Left ventricle myocardium inferior (tissue), 1 donor: ENCODE measurements at places on chromosomes 5 and 9.
A peak's percentile ranks its signal among the peaks of the same experiment; 100 is the strongest.

- peak overlapping the region; percentile 72 for H3K4me3 ChIP-seq
- peak overlapping the region; percentile 76 for H3K27ac ChIP-seq
- H3K27me3 ChIP-seq = peaks cover 14% of the 10 kb centered on the region
- peaks cover 4% of the 10 kb centered on the region for H3K36me3 ChIP-seq
These were observed 52.3 kb downstream of the PSD2 start for GRCh38 chr5:139847790-139848507.

DNA sequence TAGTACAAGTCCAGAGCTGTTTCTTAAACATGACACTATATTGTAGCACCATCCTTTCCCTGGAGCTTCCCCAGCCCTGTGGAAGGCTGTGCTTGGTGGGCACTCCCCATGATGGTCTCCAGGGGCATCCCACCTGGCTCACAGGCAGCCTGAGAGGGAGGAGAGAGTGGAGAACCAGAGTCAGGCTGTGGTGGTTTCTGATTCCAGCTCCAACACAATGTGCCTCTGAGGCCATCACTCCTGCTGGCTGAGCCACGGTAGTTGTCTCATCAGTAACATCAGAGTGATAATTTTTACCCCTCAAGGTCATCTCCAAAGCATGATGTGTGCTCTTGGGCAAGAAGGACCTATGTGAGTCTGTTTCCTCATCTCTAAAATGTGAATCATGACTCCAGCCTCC lies 398.0 kb downstream of the CDK5RAP2 start:
- H3K27me3 ChIP-seq = peaks cover 25% of the 10 kb centered on the region
- no peak overlapping the region for H3K4me3 ChIP-seq
- no peaks in the 10 kb centered on the region for H3K36me3 ChIP-seq
- no peak for DNase-seq

GRCh38 chr9:70883056-70883455 lies 238.4 kb downstream of the TRPM3 start:
- H3K27me3 ChIP-seq = peaks cover 5% of the 10 kb centered on the region
- H3K4me3 ChIP-seq = no peak overlapping the region
- H3K27ac ChIP-seq = no peak overlapping the region
- no peaks in the 10 kb centered on the region for H3K4me1 ChIP-seq

DNA sequence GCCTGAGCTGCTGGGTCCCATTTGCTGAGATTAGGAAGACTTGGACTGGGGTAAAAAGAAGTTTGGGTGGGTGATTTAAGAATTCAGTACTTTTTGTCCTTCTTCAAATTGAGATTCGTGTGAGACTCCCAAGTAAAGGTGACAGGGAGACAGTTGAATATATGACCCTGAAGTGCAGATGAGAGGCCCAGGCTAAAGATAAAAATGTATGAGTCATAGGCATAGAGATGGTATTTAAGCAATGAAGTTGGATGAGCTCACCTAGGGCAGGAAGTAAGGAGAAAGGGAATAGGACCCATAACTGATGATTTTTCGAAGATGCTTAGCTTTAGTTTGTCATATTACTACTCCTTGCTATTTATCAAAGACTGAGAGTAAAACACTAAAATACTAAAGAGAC lies 255.9 kb upstream of the ADRA1B start:
- H3K4me3 ChIP-seq = no peak overlapping the region
- H3K36me3 ChIP-seq = no peaks in the 10 kb centered on the region

DNA sequence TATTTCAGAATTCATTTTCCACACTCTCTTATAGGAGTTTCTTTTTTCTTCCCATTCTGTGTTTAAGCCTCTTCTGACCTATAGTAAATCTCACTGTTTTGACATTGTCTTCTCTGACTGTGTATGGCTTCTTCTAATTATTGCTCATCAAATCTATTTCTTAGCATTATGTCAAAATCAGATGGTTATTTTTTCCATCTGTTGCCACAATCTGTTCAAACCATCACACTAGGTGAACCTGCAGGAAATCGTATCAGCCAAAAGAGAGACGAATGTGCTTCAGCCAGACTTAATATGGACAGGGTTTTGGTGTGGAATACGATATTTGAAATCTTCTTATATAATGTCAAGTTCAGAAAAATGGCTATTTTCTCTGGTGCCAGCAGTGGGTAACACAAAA lies 15.9 kb upstream of the SEMA4D start:
- peaks cover 4% of the 10 kb centered on the region for H3K27me3 ChIP-seq
- H3K4me3 ChIP-seq = no peak overlapping the region
- H3K4me1 ChIP-seq = no peaks in the 10 kb centered on the region
- DNase-seq = no peak
- H3K27ac ChIP-seq = no peak overlapping the region
- no peaks in the 10 kb centered on the region for H3K36me3 ChIP-seq

GRCh38 chr5:133051061-133051541 lies 712 bp upstream of the HSPA4 start:
- H3K4me3 ChIP-seq = peak overlapping the region; percentile 98
- no peak for DNase-seq
- H3K27me3 ChIP-seq = no peaks in the 10 kb centered on the region
- H3K36me3 ChIP-seq = no peaks in the 10 kb centered on the region
- H3K27ac ChIP-seq = peak overlapping the region; percentile 96

DNA sequence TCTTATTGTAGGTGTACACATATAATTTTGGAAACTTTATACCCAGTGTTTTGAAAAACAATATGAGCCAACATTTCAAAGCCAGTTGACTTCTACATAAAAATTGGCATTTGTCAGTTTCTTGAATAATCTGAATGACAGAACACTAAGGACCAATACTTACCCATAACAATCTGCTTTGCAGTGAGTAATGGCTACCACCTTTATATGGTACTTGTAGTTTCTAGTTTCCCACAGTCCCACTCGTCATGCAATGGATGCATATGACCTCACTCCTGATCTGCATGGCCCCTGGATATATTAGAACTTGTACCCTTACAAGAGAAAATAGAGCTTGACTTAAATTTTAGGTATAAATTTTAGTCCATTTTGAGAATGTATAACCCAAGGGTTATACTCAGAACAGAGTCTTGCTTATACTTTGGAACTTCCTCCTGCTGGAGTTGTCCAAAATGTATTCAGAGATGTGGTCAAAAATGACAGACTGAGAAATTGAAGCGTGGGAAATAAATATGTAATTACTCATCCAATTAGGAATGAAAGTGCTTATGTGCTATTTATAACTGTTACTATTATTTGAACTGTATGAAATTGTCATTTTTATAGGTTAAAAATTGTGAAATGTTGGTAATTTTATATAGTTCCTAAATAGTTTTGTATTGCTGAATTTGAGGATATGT lies 19.5 kb downstream of the XRCC4 start:
- peaks cover 4% of the 10 kb centered on the region for H3K36me3 ChIP-seq
- H3K27ac ChIP-seq = peak overlapping the region; percentile 44
- H3K4me3 ChIP-seq = no peak overlapping the region
- peaks cover 34% of the 10 kb centered on the region for H3K4me1 ChIP-seq
- DNase-seq = no peak

DNA sequence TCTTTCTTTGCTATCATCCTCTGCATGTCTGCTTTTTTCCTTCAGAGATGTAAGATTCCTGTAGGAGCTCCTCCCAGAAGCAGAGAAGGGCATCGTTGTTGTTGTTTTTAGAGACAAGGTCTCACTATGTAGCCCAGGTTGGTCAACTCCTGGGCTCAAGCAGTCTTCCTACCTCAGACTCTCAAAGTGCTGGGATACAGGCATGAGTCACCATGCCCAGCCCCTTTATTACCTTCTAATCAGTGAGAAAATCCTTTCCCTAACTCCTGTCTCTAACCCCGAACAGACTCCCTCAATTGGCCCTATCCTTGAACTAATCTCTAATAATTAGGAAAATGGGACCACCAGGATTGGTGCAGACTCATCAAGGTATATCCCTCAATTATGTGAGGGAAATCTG lies 64.4 kb downstream of the GALNT10 start:
- H3K4me3 ChIP-seq = no peak overlapping the region
- DNase-seq = no peak
- peaks cover 1% of the 10 kb centered on the region for H3K4me1 ChIP-seq
- H3K36me3 ChIP-seq = no peaks in the 10 kb centered on the region
- H3K27me3 ChIP-seq = no peaks in the 10 kb centered on the region

GRCh38 chr9:78543353-78543752 lies 246.4 kb downstream of the PSAT1 start:
- no peaks in the 10 kb centered on the region for H3K36me3 ChIP-seq
- H3K27me3 ChIP-seq = no peaks in the 10 kb centered on the region
- no peak overlapping the region for H3K4me3 ChIP-seq
- H3K4me1 ChIP-seq = no peaks in the 10 kb centered on the region
- H3K27ac ChIP-seq = no peak overlapping the region

DNA sequence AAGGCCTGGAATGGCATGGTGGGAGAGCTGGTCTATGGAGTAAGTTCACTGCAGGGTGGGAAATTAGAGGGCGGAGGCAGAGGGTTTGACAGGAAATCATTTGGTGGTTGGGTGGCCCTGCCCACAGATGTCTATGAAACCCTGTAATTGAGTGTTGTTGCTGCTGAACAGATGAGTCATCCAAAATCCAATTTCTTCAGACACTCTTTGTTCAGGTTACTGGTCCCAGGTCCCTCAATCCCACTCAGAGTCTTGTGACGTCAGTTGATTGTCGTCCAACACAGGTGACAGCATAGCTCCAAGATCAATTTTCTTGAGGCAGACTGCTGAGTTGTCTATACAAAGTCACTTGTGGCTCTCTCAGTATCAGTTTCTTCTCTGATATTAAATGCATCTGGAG lies 208.6 kb downstream of the GRIA1 start:
- DNase-seq = no peak
- H3K27ac ChIP-seq = no peak overlapping the region
- no peaks in the 10 kb centered on the region for H3K4me1 ChIP-seq
- no peaks in the 10 kb centered on the region for H3K36me3 ChIP-seq
- no peak overlapping the region for H3K4me3 ChIP-seq

DNA sequence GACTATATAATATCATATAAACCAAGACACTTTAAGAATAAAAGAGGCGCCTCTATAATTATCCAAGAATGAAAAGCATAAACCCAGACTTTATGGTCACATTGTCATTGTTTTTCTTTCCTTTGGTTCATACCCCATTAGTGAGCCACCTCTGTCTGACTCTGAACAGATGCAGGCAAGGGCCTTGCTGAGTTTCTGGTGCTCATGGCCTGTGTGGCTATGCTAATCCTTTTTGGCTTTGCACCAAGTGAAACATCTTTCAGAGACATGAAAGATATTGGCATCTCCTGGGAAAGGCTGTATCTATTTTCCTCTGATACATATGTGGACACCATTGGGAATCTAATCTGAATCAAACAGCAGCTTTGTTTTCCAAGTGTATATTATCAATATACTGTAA lies 222.5 kb downstream of the CHSY3 start:
- DNase-seq = no peak
- no peaks in the 10 kb centered on the region for H3K36me3 ChIP-seq
- no peak overlapping the region for H3K27ac ChIP-seq
- H3K4me3 ChIP-seq = no peak overlapping the region

DNA sequence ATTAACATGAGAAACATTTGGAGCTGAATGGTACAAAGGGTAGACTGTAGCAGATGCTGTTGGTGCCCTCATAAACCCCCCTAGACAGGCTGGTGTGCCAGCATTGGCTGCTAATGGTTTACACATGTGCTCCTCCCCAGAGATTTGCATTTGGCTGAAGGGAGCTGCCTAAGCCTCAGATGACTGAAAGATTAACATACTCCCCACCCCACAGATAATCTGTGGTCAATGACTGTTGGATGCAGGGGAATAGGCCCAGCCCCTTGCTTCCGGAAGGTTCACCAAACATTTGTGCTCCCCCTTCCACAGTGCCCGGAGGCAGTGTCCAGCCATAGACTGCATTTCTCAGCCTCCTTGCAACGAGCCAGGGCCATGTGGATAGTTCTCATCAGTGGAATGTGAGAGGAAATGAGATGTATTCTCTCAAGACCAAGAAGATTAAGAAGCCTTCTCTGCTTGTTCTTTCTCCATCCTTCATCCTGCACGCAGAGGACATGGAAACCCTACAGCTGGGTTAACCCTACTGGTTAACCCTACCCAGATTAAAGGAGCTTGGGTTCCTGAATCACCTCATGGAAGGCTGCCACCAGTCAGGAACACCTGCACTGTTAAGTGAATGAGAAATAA lies 79.6 kb downstream of the PHAX start:
- no peak overlapping the region for H3K27ac ChIP-seq
- H3K36me3 ChIP-seq = no peaks in the 10 kb centered on the region
- H3K4me3 ChIP-seq = no peak overlapping the region
- no peak for DNase-seq

- no peaks in the 10 kb centered on the region for H3K4me1 ChIP-seq
- H3K27me3 ChIP-seq = no peaks in the 10 kb centered on the region
- no peak overlapping the region for H3K4me3 ChIP-seq
- H3K27ac ChIP-seq = no peak overlapping the region
- DNase-seq = no peak
These were observed 300.7 kb downstream of the MLLT3 start for GRCh38 chr9:20321423-20322082.

GRCh38 chr5:123665822-123666371 lies 153.9 kb downstream of the CSNK1G3 start:
- H3K27me3 ChIP-seq = no peaks in the 10 kb centered on the region
- no peak for DNase-seq
- H3K27ac ChIP-seq = no peak overlapping the region
- no peaks in the 10 kb centered on the region for H3K4me1 ChIP-seq
- H3K36me3 ChIP-seq = no peaks in the 10 kb centered on the region
- no peak overlapping the region for H3K4me3 ChIP-seq

- H3K4me1 ChIP-seq = peaks cover 98% of the 10 kb centered on the region
- no peaks in the 10 kb centered on the region for H3K36me3 ChIP-seq
- H3K27me3 ChIP-seq = no peaks in the 10 kb centered on the region
- H3K4me3 ChIP-seq = no peak overlapping the region
- no peak for DNase-seq
- H3K27ac ChIP-seq = no peak overlapping the region
These were observed 22.3 kb downstream of the LIFR start for GRCh38 chr5:38534156-38534453.

GRCh38 chr5:36606428-36607113 lies at the start of gene SLC1A3:
Gene SLC1A3, plus strand, starts transcription at chr5:36606606. Its CDS starts 1,818 bp downstream, at chr5:36608424.
- H3K36me3 ChIP-seq = no peaks in the 10 kb centered on the region
- peak within 1 kb of the TSS; percentile 83 for H3K27ac ChIP-seq
- H3K4me1 ChIP-seq = peaks cover 18% of the 10 kb centered on the region
- no peaks in the 10 kb centered on the region for H3K27me3 ChIP-seq
- H3K4me3 ChIP-seq = peak within 1 kb of the TSS; percentile 65
- DNase-seq = peak; percentile 34

DNA sequence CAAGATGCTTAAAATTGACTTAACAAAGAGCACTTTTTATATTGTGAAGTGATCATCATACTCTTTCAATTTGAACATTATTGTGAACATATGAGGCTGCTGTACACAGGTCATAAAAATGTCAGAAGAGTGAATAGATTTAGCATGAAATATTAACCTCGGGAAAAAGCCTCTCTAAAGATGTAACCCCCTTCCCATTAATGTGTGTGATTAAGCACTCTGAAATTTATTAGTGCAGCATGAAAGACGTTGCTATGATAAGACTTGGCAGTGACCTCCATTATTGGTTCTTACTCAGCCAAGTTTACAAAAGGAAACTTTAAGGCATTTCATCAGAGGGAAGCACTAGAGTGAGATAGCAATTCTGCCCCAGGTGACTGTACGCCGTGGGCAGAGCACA lies 326.5 kb downstream of the NTRK2 start:
- peaks cover 68% of the 10 kb centered on the region for H3K27me3 ChIP-seq
- no peaks in the 10 kb centered on the region for H3K4me1 ChIP-seq
- no peak for DNase-seq
- H3K36me3 ChIP-seq = no peaks in the 10 kb centered on the region
- H3K27ac ChIP-seq = no peak overlapping the region
- H3K4me3 ChIP-seq = no peak overlapping the region

- no peaks in the 10 kb centered on the region for H3K36me3 ChIP-seq
- no peak overlapping the region for H3K27ac ChIP-seq
- H3K4me1 ChIP-seq = no peaks in the 10 kb centered on the region
- DNase-seq = no peak
- H3K27me3 ChIP-seq = no peaks in the 10 kb centered on the region
These were observed 40.5 kb upstream of the IFNK start for GRCh38 chr9:27483576-27483975.
